ENCODE measurements at places on chromosomes 7 and 10. TPM values are rescaled to one million over a fixed set of nuclear protein-coding genes. Genes with fewer than 3 reads are reported as not detected.

The BICC1 gene
- total RNA-seq, result 150 TPM

GRCh38 chr7:157514746-157515145 is 177.9 kb downstream of the DNAJB6 start:
- DNase-seq, result no peak

The SFTPA1 gene
- not detected for total RNA-seq

DNA sequence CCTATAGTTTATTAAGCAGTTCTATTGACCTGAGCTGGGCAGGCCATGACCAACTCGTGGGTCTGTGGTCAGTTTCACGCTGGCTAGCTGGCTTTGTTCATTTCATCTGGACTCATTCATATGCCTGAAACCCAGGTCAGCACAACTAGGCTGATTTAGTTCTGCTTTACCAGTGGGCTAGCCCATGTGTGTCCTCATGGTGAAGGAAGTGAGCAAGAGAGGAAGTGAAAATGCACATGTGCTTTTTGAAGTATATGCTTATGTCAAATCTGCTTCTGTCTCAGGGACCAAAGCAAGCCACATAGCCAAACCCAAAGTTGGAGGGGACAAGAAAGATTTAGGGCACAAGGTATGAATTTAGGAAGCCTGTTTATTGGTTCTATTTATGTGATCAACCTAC is 154.5 kb downstream of the RNF133 start:
- DNase-seq, result no peak

The PHKG1 gene
- total RNA-seq, result 0.22 TPM

The ASZ1 gene
- total RNA-seq, result not detected

DNA sequence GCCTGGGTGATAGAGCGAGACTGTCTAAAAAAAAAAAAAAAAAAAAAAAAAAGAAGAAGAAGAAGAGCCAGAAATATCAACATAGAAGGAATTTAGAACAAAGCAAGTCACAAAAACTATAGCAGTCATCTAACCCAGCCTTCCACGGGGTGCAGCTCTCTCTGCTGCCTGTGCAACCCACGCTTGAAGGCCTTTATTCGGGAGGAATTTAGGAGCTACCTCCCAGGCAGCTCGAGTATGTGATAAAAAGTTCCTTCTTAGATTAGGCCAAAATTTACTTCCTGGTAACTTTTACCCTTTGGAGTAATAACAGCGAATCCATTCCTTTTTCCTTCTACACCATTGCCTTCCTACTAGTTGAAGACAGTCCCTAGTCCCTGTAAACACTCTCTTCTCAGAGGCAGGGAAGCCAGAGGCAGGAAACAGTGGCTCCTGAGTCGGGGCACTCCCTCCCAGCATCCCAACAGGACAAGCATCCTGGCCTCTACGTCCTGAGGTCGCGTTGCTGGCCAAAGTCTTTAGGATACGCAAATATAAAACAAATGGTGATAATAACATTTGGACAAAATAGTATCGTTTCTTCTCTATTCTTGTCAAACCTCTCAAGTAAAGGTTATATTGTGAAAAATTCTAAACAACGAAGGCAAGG is 109.3 kb upstream of the KMT2C start:
- no peak for DNase-seq

GRCh38 chr7:121741896-121742295 is 131.1 kb upstream of the PTPRZ1 start:
- peak; percentile 6 for DNase-seq

DNA sequence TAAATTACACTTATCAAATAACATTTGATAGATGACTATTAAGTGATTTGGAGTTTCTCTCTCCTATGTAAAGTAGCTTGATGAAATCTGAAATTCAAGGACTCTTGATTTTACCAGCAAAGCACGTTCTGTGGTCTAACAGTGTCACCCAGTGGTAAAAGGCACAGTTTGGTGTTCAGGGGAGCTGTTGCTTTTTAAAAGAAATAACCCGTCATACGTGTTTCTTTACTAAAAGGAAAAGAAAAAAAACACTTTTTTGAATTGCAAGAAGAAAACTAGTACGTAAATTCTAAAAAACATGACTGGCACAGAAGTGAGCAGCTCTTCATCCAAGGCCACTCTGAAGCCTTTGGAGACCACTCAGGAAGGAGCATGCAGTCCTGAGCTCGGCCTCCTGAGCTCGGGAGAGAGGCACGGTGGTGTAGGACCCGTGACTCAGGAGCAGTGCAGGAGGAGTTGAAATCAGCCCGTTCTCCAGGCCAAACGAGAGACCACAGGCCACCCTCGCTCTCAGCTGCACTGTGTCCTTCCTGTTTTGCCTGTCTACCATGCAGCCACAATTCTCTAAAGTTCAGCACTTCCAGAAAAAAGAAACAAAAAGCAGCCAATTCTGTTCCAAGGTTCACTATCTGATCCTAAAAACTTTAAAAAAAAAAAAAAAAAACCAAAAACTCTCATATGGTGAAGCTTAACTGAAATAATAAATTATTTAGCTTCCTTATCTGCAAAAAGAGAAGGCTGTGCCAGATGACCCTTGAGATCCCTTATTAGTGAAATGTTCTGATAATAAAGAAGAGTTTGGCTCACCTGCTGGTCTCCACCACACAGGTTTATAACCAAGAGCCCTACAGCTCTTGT is 212.6 kb upstream of the FRMD4A start:
- no peak for DNase-seq

- no peak for DNase-seq
Observed at GRCh38 chr7:139630643-139631519, 107.4 kb downstream of the CLEC2L start.

- DNase-seq, result no peak
Observed at GRCh38 chr7:2140216-2141020, 92.3 kb downstream of the MAD1L1 start.

The PARD3 gene
- total RNA-seq, result 70.5 TPM

The ZNF804B gene
- not detected for total RNA-seq

The SUV39H2 gene
- 26.8 TPM for total RNA-seq

- no peak for DNase-seq
Observed at GRCh38 chr10:132396494-132397035, 435 bp upstream of the PWWP2B start.

GRCh38 chr7:42083284-42083683 is 153.7 kb downstream of the GLI3 start:
- no peak for DNase-seq

The ENTPD7 gene
- total RNA-seq, result 20.3 TPM

The ADIRF gene
- total RNA-seq, result 0.72 TPM
